ENCODE measurements at places on chromosomes 1 and 21. TPM values are rescaled to one million over a fixed set of nuclear protein-coding genes. Genes with fewer than 3 reads are reported as not detected.
A peak's percentile ranks its signal among the peaks of the same experiment; 100 is the strongest.

GRCh38 chr1:213003256-213003655 lies 12.4 kb downstream of the ANGEL2 start:
- no peak overlapping the region for H3K4me3 ChIP-seq
- H3K27me3 ChIP-seq = no peaks in the 10 kb centered on the region
- H3K4me1 ChIP-seq = no peaks in the 10 kb centered on the region

DNA sequence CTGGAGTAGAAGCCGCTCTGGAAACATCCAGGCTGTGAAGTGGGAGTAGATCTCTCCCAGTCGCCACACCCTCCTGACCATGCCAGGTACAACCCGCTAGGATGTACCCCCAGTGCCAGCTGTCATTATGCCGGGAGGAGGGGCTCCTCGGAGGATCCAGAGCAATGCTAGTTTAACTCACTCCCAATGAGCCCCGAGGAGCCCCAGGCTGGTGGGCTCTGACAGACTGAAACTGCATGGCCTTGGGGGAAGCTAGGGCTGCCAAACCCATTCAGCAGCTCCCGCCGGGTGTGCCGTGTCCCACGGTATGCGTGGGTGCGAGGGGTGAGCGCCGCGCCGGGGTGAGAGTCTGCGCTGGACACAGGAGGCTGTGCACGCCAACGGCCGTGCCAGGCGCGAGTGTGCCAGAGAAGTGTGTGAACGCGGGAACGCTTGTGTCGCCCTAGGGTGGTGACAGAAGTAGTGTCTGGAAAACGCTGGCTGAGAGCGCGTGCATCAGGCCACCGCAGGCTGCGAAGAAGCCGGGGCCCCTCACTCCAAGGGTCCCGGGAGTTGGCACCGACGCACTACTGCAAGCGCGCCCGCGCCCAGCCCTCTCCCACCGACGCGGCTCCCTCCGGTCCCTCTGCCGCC lies 177.1 kb upstream of the EDN2 start:
- peaks cover 65% of the 10 kb centered on the region for H3K27me3 ChIP-seq
- DNase-seq = no peak
- H3K4me1 ChIP-seq = peaks cover 3% of the 10 kb centered on the region
- H3K36me3 ChIP-seq = no peaks in the 10 kb centered on the region
- peak overlapping the region; percentile 46 for H3K4me3 ChIP-seq

DNA sequence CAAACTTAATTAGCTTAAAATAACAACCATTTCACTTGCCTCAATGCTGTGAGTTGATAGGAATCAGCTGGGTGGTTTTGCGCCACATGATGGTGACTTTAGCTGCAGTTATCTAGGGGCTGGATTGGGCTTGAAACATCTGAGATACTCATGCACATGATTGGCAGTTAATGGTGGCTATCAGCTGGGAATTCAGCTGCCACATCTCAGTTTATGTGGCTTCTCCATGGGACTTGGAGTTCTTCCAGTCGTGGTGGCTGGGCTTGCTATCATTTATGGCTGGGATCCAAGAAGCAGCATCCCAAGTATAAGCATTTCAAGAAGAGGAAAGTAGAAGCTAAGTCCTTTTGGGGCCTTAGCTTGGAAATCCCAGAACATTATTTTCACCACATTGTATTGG lies 36.4 kb downstream of the PDC start:
- no peak for DNase-seq
- H3K36me3 ChIP-seq = no peaks in the 10 kb centered on the region
- H3K4me3 ChIP-seq = no peak overlapping the region
- H3K27me3 ChIP-seq = no peaks in the 10 kb centered on the region
- H3K4me1 ChIP-seq = no peaks in the 10 kb centered on the region
- H3K27ac ChIP-seq = no peak overlapping the region

DNA sequence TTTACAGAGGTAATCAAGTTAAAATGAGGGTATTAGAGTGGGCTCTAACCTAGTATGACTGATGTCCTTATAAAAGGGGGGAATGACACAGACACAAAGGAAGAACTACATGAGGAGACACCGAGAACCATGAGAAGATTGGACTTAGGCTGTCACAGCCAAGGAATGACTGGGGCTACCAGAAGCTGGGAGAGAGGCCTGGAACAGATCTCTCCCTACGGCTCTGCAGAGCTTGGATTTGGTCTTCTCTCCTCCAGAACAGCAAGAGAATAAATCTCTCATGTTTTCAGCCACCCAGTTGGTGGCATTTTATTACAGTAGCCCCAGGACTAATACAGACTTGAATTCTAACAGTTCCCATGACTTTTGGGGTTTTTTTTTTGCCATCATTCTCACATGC lies 110.8 kb downstream of the PSMG1 start:
- no peaks in the 10 kb centered on the region for H3K27me3 ChIP-seq
- H3K4me1 ChIP-seq = no peaks in the 10 kb centered on the region
- no peak overlapping the region for H3K4me3 ChIP-seq
- H3K27ac ChIP-seq = no peak overlapping the region
- no peak for DNase-seq
- H3K36me3 ChIP-seq = no peaks in the 10 kb centered on the region

- no peak overlapping the region for H3K4me3 ChIP-seq
- H3K4me1 ChIP-seq = no peaks in the 10 kb centered on the region
- DNase-seq = no peak
- no peak overlapping the region for H3K27ac ChIP-seq
- H3K27me3 ChIP-seq = no peaks in the 10 kb centered on the region
These were observed 30.5 kb downstream of the NRIP1 start for GRCh38 chr21:15034126-15034853.

DNA sequence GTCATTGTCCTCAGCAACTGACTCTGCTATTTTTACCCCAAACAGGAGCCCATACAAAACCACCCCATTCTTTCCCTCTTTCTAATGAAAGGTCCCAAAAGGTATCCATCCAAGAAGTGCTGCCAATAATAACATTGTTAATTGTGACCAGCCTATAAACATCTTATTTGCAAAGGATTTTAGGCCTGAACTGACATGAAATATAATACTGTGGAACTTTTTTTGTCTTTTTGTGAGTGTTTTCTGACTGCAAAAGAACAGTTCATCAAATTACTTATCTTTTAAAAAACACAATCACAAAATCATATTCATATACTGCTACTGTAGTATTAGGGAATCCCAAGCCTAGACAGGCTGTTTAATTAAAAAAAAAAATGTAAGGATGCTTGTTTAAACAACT lies 3.4 kb downstream of the PIGM start:
- H3K27me3 ChIP-seq = peaks cover 11% of the 10 kb centered on the region
- H3K36me3 ChIP-seq = no peaks in the 10 kb centered on the region
- peaks cover 19% of the 10 kb centered on the region for H3K4me1 ChIP-seq
- DNase-seq = no peak

GRCh38 chr1:67367370-67368045 lies 59.8 kb downstream of the IL12RB2 start:
- DNase-seq = no peak
- H3K4me1 ChIP-seq = peaks cover 6% of the 10 kb centered on the region
- H3K36me3 ChIP-seq = no peaks in the 10 kb centered on the region
- no peaks in the 10 kb centered on the region for H3K27me3 ChIP-seq

- H3K4me3 ChIP-seq = no peak overlapping the region
- peaks cover 10% of the 10 kb centered on the region for H3K4me1 ChIP-seq
- H3K27me3 ChIP-seq = no peaks in the 10 kb centered on the region
- H3K36me3 ChIP-seq = no peaks in the 10 kb centered on the region
- DNase-seq = no peak
- no peak overlapping the region for H3K27ac ChIP-seq
These were observed 63.5 kb upstream of the KIAA1614 start for GRCh38 chr1:180849031-180849775.

GRCh38 chr1:248821641-248822040 lies 4.1 kb downstream of the SH3BP5L start:
- no peak overlapping the region for H3K27ac ChIP-seq
- H3K4me1 ChIP-seq = peaks cover 9% of the 10 kb centered on the region
- DNase-seq = no peak
- H3K36me3 ChIP-seq = no peaks in the 10 kb centered on the region
- H3K27me3 ChIP-seq = no peaks in the 10 kb centered on the region

GRCh38 chr1:145757420-145757819 lies 38.1 kb downstream of the CD160 start:
- DNase-seq = no peak
- H3K27me3 ChIP-seq = no peaks in the 10 kb centered on the region
- H3K4me1 ChIP-seq = no peaks in the 10 kb centered on the region
- no peak overlapping the region for H3K27ac ChIP-seq

- no peak overlapping the region for H3K4me3 ChIP-seq
- H3K4me1 ChIP-seq = no peaks in the 10 kb centered on the region
- no peaks in the 10 kb centered on the region for H3K36me3 ChIP-seq
These were observed 42.7 kb downstream of the RGL1 start for GRCh38 chr1:183847641-183848040.

- no peaks in the 10 kb centered on the region for H3K4me1 ChIP-seq
- no peak for DNase-seq
These were observed 11.0 kb upstream of the LHX4 start for GRCh38 chr1:180218806-180219765.

DNA sequence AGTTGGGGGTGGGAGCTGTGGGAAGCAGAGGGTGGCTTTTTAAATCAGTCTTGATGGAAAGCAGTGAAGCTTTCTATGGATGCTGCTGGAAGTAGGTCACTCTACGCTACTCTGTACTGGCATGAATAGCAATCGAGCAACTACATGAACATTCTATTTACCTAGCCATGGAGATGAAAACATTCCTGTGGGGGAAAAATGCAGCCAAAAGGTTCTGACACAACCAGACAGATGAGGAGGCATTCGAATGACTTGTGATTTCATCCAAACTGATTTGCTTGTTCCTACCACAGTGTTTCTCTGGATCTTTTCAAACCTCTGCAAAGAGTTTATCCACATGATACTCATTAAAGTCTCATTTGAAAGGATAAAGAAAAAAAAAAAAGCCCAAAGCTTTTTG lies 95.0 kb downstream of the ASTN1 start:
- DNase-seq = no peak
- peaks cover 17% of the 10 kb centered on the region for H3K27me3 ChIP-seq
- no peak overlapping the region for H3K27ac ChIP-seq
- H3K4me1 ChIP-seq = peaks cover 27% of the 10 kb centered on the region
- no peak overlapping the region for H3K4me3 ChIP-seq

DNA sequence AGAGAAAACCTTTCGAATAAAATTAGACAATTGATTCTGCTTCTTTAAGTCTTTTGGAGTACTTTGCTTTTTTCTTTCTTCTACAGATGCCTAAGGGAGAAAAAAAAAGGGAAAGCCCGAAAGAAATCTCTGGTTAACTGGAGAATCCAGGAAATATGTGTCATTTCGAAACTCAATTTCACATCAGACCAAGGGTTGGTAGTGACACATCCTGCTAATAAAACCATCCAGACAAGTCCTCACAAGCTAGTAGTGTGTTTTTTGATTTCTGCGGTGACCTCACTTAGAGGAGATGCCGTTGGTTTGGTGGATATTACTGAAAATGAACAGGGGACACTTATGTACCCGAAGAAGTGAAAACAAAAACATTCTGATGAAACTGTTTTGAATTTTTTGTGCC lies 726.5 kb upstream of the ADAMTS5 start:
- H3K4me3 ChIP-seq = no peak overlapping the region
- H3K36me3 ChIP-seq = no peaks in the 10 kb centered on the region
- no peaks in the 10 kb centered on the region for H3K27me3 ChIP-seq
- DNase-seq = no peak
- no peak overlapping the region for H3K27ac ChIP-seq

DNA sequence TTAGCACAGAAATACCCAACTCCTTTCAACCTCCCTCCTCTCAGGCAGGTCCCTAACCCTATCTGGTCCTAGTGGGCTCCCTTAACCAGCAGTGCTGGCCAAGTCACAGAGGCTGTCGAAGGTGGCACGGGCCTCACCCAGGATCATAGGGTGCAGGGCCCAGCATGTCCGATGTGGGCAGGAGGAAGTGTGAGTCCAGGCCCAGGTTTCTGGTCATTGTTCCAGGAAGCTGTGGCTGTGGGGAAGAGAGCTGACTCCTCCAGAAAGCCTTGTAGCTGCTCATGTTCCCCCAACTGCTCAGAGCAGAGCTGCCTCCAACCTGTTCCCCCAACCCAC lies 2.4 kb downstream of the CCDC17 start:
- H3K27me3 ChIP-seq = no peaks in the 10 kb centered on the region
- H3K27ac ChIP-seq = peak overlapping the region; percentile 78
- no peak overlapping the region for H3K4me3 ChIP-seq
- DNase-seq = no peak
- peaks cover 10% of the 10 kb centered on the region for H3K36me3 ChIP-seq

- no peaks in the 10 kb centered on the region for H3K36me3 ChIP-seq
- H3K4me3 ChIP-seq = no peak overlapping the region
These were observed 395.6 kb downstream of the SETD4 start for GRCh38 chr21:35664683-35665082.

- no peaks in the 10 kb centered on the region for H3K36me3 ChIP-seq
- no peak overlapping the region for H3K27ac ChIP-seq
- no peaks in the 10 kb centered on the region for H3K27me3 ChIP-seq
- no peak overlapping the region for H3K4me3 ChIP-seq
- DNase-seq = peak; percentile 60
- H3K4me1 ChIP-seq = peaks cover 9% of the 10 kb centered on the region
These were observed 12.9 kb downstream of the KIAA2013 start for GRCh38 chr1:11913291-11913690.

- H3K36me3 ChIP-seq = no peaks in the 10 kb centered on the region
- H3K4me3 ChIP-seq = no peak overlapping the region
- no peak overlapping the region for H3K27ac ChIP-seq
- H3K4me1 ChIP-seq = no peaks in the 10 kb centered on the region
These were observed 119.7 kb downstream of the KCNH1 start for GRCh38 chr1:211014275-211014674.

- H3K4me1 ChIP-seq = no peaks in the 10 kb centered on the region
- DNase-seq = no peak
- no peak overlapping the region for H3K27ac ChIP-seq
- no peaks in the 10 kb centered on the region for H3K27me3 ChIP-seq
- H3K36me3 ChIP-seq = no peaks in the 10 kb centered on the region
These were observed 13.9 kb upstream of the IL6R start for GRCh38 chr1:154391086-154391770.

- H3K27ac ChIP-seq = no peak overlapping the region
- no peaks in the 10 kb centered on the region for H3K27me3 ChIP-seq
- no peaks in the 10 kb centered on the region for H3K4me1 ChIP-seq
- DNase-seq = no peak
- no peaks in the 10 kb centered on the region for H3K36me3 ChIP-seq
- no peak overlapping the region for H3K4me3 ChIP-seq
These were observed 136.2 kb upstream of the BACE2 start for GRCh38 chr21:41031701-41032220.

DNA sequence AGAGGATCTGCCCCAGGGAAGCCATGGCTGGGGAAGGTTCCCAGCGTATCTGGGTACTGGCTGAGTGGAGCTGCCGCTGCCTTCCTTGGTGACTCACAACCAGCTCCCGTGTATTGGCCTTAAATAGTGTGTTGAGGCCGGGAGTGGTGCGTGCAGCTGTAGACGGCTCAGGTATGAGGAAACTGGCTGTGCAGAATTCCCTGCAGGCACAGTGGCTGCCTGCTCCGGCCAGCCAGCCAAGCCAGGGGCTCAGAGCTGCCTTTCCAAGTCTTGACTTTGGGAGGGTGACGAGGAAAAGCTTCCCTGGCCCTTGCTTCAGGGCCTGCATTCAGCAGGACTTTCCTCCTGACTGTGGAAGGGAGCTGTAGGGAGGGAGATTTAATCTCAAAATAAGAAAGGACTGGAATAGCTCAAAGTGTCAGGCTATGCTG lies at the start of gene VTCN1:
Gene VTCN1 (minus strand): TSS at position 97 of the 431 bp plus-strand sequence. CDS start 72 bp downstream, at position 25.
- no peaks in the 10 kb centered on the region for H3K36me3 ChIP-seq
- H3K4me3 ChIP-seq = no peak within 1 kb of the TSS
- H3K4me1 ChIP-seq = no peaks in the 10 kb centered on the region
- H3K27me3 ChIP-seq = no peaks in the 10 kb centered on the region

Gene SGIP1
- total RNA-seq = 6.6 TPM

Gene YIPF1
- 35.7 TPM for total RNA-seq

Gene PRAMEF8
- not detected for total RNA-seq

Gene CYP4Z1
- total RNA-seq = not detected

Gene WNT9A
- total RNA-seq = 2.7 TPM

Gene TTC34
- 0.09 TPM for total RNA-seq

Gene DNAI4
- total RNA-seq = 3.2 TPM

Gene CBR3
- not detected for total RNA-seq
